ENCODE measurements at places on chromosomes 1 and 21.

- DNase-seq = no peak
Measured at GRCh38 chr1:156624814-156625435, 5.7 kb downstream of the HAPLN2 start.

DNA sequence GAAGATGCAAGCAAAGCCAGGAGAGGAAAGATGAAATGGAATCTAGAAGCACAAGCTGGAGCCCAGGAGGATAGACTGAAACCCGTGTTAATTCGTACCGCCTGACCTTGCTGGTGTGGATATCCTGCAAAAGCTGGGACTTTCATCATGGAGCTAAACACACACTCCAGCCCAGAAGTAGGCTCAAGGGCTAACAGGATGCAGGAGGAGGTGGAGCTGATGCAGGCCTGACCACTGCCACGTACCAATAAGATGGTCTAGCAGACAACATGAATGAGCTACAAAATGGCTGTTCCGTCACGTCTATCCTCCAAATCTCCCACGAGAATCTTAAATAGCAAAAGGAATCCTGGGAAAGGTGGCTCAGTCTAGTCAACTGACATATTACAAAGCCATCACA lies 270.3 kb downstream of the SDCCAG8 start:
- DNase-seq = no peak

DNA sequence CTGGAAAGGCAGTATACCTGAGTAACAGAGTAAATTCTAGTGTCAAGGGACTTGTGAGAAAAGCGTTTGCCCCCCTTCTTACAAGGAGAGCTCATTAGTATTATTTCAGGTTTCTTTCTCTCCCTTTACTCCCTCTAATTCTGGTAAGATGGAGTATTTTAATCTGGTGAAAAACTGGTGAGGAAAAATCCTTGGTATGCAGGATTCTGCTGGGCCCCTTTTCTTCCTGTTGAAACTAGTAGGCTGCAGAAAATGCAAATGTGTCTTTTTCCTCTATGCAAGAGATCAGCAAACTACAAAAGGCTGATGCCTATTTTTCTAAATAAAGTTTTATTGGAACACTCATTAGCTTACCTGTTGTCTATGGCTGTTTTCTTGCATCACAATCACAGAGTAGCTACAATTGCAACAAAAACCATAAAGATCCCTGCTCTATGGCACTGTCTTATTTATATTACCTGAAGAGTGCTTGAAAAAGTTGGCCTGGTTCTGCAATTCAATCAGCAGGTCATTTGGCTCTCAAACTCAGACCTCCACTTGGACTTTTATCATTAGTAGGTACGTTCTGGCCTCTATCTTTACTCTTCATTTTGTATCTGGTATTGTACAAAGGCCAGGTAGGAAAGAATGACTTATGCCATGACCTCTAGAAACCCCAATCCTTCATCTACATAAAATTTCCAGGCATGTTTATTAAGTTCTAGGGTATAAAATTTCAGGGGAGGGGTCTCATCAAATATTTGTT lies 109.6 kb downstream of the AKT3 start:
- no peak for DNase-seq

GRCh38 chr1:41249319-41249718 lies 7.2 kb upstream of the SCMH1 start:
- DNase-seq = no peak

DNA sequence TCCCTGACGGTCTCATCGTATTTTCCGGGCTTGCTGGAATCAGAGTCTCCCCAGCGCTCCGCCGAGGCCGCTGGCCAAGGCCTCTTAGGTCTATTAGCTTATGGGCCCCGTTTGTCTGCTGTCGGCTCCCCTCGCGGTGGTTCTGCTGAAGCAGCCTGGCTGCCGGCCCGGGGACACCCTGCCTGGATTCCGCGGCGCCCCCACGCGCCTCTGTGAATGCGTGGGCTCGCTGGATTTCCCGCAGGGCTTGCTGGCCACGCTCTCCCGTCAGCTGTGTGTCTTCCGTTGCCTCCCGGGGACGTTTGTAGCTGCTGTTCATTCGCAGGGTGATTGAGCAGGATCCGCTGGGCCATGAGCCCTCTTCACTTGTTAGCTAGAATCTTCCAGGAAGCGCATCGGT lies 8.4 kb downstream of the LRRC3 start:
- DNase-seq = no peak

GRCh38 chr1:225762002-225762441 lies 15.6 kb upstream of the SRP9 start:
- DNase-seq = no peak

All from GM12878 (cell line).